Renal cortex interstitium (tissue), 15 donors: ENCODE measurements at places on chromosomes 2 and 18. TPM values are rescaled to one million over a fixed set of nuclear protein-coding genes. Genes with fewer than 3 reads are reported as not detected.

DNA sequence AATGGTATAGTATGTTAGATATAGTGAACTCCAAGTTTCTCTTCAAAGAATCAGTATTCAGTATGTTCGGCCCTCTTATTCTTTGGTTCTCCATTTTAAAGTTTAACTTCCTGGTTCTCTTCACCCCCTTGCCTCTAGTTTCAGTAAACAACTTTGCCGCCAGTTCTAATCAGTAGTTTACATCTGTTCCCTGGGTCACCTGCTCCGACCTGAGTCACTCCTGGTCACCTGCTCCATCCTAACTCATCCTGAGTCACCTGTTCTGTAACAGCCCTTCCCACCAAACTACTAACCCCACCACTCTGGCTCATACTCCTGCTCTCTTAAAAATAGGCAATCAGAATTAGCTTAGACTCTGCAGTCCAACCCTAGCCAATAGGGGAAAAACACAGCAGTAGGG lies 23.7 kb upstream of the TEX51 start:
- no peak for DNase-seq

GRCh38 chr2:169767243-169767888 lies 31.3 kb upstream of the SSB start:
- peak; percentile 55 for DNase-seq

DNA sequence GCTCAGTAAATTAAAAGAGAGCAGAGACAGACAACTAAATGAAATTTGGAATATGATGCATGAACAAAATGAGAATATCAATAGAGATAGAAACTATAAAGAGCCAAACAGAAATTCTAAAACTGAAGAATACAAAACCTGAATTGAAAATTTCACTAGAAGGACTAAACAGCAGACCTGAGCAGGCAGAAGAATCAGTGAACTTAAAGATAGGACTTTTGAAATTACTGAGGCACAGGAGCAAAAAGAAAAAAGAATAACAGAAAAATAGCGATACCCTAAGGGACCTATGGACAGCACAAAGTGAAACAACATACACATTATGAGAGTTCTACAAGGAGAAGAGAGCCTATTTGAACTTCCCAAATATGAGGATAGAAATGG lies 41.6 kb downstream of the UNC50 start:
- DNase-seq: no peak

DNA sequence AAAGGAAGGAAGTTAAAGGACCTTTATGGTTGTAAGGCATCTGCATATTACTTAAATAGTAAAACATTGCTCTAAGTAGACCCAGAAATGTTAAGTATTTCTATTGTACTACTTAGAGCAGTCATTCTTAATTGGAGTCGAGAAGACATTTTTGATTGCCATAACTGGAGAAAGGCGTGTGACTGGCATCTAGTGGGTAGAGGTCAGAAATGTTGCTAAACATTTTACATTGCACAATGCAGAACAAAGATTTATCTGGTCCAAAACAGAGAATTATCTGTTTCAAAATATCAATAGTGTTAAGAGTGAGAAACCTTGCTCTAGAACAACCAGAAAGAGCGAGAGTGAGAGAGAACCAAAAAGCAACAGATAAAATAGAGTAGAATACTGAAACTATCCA lies 23.3 kb upstream of the ROCK1 start:
- DNase-seq: no peak

DNA sequence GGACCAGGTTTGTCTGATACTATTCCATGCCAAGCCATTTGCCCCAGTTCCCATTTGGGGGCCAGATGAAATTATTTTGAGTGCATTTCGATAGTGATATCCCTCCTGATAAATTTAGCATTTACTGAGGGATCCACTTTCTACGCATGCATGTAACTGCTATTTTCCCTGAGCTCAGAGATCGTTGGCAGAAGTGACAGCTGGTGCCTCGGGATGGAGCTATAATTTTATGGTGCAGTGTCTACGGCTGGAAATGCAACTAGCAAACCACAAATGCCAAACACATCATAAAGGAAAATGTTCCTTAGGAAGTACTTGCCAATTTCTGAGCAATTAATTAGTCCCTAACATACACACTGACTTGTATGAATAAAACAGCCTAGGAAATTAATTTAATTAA lies 254.8 kb downstream of the SLC8A1 start:
- DNase-seq: no peak

DNA sequence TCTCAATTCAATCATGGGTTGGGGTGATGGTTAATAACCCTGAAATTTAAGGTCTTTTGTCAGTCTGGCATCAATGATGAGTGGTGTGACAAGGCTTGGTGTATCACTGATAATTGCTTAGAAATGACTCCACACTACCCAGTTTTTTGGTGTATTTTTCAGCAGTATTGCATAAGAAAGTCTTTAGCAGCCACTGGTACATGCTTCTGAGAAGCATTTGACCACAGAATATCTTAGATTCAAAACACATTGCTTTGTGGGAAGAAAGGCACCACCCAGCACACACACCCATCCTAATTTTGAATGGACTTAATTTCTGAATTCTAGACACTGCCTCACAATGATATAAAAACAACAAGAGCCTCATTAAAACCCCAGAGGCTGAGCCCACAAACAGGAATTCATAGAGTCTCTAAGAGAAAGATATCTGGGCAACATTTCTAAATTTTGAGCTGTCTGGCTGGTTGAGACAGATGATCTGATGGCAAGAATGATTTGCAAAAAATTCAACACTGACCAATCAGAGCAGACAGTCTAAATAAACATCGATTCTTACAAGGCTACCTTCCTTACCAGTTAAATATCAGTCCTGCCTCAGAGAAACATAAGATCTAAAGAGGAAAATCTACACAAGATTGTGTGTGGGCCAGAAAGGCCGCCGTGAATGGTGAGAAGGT lies 114.7 kb upstream of the CYP1B1 start:
- no peak for DNase-seq

DNA sequence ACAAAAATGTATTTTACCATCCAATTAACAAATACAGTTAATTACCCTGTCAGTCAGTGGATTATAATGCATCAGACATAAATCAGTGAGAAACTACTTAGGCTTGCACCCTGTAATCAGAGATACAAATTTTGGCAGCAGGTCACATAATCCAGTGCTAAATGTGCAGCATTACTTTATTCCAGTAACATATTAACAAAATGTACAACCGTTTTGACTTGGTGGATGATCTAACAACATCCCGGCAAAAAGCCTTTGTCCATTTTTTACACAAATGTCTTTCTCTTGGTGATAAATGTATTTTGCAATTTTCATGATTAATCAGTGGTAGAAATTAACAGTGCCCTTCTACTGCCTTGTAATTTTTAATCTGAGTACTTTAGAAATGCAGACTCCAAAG lies 162.8 kb downstream of the LRP1B start:
- no peak for DNase-seq

- DNase-seq: no peak
Measured at GRCh38 chr2:212042562-212042961, 496.0 kb downstream of the ERBB4 start.

- no peak for DNase-seq
Measured at GRCh38 chr2:54813584-54813983, 90.1 kb downstream of the EML6 start.

DNA sequence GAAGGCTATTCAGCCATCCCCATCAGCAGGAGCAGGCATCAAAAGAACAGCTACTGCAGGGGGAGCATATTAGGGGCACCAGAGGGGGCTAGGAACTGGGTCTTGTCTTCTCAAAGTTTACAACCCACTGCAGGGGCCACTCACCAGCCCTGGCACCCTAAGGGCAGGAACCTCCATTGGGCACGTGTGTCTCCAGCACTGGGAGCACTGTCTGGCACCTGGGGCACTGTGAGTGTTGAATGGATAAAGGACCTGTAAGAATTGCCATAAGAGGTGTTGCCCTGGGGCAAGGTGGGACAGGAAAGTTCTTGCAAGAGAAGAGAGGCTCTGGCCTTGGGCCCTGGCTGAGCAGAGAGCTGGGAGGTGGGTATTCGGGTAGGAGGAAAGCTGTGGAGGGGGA lies 1.4 kb upstream of the STEAP3 start:
- no peak for DNase-seq

DNA sequence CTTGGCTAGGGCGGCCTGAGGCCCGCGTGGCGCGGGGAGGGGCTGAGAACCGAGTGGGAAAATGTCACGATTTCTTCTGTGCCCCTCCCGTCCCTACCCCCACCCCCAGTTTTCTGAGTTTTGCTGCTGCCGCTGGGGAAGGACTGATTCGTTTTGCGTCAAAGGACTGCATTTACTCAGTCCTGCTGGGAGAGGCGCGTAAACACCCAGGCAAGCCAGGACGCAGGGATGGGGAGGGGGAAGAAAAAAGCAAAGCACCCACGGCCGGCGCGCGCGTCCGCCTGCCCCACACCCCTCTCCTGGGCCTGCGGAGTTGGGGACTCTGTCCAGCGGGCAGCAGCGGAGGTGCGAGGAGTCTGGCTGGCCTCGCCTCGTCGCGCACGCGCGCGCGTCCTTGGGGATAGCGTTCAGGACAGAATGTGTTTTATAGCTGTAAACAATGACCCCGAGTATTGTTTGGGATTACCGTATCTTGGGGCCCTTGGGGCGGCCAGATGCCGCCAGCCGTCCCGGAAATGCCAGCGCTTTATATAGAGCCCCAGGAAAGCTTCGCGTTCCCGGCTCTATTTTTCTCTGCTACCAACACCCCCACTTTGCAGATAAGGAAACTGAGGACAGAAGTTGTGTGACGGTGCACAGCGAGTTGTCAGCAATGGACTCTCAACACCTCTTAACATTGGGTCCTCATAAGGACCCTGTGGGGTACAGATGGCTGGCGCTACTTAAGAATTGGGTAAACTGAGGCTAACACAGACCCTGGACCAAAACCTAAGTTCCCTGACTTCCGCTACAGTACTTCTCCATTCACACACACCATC lies 1.7 kb upstream of the FOSL2 start:
- no peak for DNase-seq

GRCh38 chr2:224104668-224105386 lies 65.7 kb upstream of the SERPINE2 start:
- no peak for DNase-seq

DNA sequence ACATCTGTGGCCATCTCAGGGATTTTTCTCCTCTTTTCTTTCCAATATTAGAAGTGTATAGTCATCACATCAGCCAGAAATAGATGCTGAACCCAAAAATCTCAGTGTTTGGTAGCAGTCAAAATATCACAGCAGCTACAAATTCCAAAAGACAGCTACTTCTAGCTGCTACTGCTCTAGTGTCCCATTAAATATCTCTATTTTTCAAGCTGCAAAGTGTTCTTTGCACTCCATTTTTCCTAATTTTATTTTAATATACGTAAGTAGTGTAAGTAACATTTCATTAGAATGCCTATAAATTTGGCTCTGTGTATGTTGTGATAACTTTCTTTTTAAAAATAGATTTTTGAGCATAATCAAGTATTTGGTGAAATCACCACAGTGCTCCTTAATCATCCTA lies 967.3 kb downstream of the BCL11A start:
- DNase-seq: no peak

GRCh38 chr2:105102963-105103421 lies 65.1 kb downstream of the MRPS9 start:
- DNase-seq: peak; percentile 63

DNA sequence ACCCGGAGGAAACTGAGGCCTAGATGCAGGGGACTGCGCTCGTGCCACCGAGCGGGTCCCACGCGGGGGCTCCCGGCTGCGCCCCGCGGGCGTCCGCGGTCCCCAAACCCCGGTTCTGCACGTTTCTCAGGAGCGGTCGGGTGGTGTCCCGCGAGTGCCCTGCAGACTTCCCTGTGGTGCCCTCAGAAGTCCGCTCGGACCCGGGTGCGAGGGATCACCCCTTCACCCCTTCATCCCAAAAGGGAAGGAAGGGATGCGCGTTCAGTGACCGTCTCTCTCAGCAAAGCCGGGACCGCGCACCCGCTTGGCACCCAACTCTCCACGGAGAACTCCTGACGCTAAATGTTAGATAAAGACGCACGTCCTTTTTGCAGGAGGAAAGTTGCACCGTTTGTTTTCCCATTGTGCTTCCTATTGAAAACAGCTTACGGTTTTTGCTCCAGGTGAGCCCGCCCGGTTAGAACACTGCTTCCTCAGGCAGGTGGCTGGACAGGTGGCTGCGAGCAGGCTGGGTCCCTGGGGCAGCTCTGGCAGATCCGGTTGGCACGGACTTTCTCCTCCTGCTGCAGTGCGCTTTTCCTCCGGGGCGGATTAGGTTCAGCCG lies 779 bp downstream of the DGKD start:
- no peak for DNase-seq

GRCh38 chr2:170733798-170734600 lies 18.9 kb downstream of the SP5 start:
- no peak for DNase-seq

DNA sequence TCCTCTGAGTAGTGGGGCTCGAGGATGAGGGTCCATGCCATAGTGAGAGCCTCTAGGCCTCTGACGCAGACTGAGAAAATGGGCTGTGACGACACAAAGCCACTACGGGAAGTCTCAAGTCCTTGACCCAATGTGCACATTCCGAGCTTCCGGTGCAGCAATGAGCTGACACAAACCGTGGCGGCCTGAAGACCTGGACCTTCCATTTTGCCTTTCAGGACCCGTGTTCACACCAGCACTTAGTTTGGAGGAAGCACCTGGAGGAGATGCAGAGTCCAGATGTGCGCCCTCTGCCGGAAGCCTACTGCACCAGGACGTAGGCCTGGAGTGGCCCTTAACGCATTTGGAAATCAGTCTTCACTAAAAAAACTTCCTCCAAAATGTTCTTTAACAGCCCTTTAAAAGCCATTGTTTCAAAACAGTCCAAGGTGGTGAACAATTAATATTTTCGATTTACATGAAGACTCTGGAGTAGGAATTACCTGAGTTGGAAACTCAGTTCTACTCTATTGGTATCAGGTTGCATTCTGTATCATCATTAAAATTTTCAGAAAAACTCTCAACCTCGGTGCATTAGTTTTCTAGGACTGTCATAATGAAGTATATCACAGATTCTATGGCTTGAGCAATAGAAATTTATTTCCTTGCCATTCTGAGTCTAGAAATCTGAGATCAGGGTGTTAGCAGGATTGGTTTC lies 33.9 kb downstream of the BMP10 start:
- DNase-seq: no peak

MRPL19 gene
- 61.3 TPM for polyA plus RNA-seq

MAP3K19 gene
- 0.32 TPM for polyA plus RNA-seq

WIPF1 gene
- 30.1 TPM for polyA plus RNA-seq

GPR75 gene
- 2.1 TPM for polyA plus RNA-seq

PRKAG3 gene
- 0.04 TPM for polyA plus RNA-seq

CPO gene
- 1.7 TPM for polyA plus RNA-seq

COL4A4 gene
- polyA plus RNA-seq: 56.0 TPM
